ENCODE measurements at places on chromosomes 11 and 22.

DNA sequence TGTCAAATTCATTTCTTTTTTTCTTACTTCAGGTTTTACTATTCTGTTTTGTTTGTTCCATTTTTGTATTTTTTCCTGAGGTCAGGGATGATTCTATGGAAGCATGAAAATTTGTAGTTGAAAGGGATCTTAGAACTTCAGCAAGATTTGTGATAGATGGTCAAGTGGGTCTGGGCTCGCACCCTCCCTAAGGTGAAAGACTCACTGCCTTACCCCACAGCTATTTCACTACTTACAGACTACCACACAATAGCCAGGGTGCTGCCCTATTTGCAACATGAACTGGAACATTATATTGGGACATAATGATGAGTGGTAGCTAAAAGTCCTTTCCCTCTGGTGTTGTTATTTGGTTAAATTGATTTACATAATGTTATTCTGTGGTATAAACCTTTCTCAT is 62.6 kb downstream of the MAML2 start:
- DNase-seq: no peak

- DNase-seq: no peak
Observed at GRCh38 chr11:12677131-12677530, 2.9 kb downstream of the TEAD1 start.

DNA sequence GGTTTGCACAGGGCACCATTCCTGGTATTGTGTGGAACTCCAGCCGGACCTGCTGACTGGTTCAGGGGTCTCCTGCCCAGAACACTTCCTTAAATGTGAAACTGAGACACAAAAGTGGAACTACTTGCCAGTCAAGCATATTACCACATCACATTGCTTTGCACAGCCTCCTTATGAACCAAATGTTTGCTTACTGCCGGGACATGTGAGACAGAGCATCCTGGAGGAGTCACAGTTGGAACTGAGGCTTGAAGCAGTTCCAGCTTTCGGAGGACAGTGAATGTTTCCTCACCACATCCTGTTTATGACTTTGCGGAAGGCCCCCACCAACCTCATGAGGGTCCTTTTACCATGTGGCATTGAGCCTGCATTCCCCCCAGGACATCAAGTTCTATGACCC is 105.8 kb upstream of the ARHGAP42 start:
- DNase-seq: no peak

DNA sequence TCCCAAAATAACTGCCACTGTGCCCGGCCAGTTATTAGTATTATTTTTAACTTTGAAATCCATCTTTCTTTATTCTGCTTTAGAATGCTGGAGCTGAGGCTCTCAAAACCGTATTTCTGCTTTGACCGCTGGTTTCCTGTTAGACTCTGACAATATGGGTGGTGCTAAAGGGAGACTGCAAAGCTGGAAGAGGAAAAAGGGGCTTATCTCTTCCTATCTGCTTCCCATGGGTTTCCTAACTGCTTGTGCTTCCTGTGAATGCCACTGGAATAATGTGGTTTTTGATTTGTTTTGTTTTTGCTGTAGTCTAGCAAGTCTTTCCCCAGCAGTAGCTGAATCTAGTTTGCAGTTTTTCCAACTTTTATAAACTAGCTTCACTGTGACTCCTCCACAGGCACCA is 43.6 kb downstream of the XRRA1 start:
- no peak for DNase-seq

DNA sequence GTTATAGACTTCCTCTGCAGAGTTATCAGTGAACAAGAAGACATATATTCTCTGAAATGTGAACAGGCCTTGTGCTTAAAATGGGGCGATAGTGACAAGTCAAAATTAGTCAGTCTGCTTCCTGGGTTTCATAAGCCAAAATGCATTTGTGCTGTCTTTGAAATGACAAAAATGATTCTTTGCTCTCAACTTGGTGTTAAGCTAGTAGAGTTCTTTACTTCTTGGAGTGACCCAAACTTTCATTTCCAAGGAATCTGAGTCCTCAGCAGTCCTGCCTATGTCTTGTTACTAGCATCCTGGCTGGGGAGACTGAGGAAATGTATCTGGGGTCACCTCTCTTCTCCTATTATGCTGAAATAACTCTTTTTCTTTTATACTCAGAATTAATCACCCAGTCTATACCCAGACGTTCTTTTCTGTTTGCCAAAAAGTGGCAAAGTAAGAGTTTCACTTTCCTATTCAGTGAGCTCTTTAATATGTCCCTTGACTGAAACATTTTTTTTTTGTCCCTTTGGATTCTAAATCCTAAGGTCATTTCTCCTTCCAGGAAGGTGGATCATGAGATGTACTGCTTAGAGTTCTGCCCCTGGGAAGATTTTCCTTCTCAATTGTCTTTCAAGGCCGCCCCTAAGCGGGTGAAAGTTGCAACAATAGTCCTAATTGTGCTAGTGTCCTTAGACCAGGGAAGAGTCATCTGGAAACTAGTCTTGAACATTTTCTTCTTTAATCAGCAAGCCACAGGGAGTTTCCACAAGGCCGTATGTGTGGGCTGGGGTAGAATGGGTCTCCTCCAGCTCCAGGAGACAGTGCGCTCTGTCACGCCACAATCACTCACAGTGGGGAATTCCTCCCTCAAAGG is 53.0 kb upstream of the RDX start:
- peak; percentile 64 for DNase-seq

Measured in stimulated activated CD4-positive, alpha-beta T cell treated with anti-CD3 and anti-CD28 coated beads, Interleukin-15, amount 100 ng/mL, for 48 hours (primary cell).